Activated CD8-positive, alpha-beta memory T cell treated with anti-CD3 and anti-CD28 coated beads for 1 hour (primary cell): ENCODE measurements at places on chromosomes 5 and 9.

- no peak for DNase-seq
These were observed 8.3 kb upstream of the TIFAB start for GRCh38 chr5:135460246-135461033.

GRCh38 chr9:94865582-94866452 lies 139.3 kb downstream of the AOPEP start:
- no peak for DNase-seq

- DNase-seq = no peak
These were observed 1.3 kb upstream of the SVEP1 start for GRCh38 chr9:110580850-110581249.

DNA sequence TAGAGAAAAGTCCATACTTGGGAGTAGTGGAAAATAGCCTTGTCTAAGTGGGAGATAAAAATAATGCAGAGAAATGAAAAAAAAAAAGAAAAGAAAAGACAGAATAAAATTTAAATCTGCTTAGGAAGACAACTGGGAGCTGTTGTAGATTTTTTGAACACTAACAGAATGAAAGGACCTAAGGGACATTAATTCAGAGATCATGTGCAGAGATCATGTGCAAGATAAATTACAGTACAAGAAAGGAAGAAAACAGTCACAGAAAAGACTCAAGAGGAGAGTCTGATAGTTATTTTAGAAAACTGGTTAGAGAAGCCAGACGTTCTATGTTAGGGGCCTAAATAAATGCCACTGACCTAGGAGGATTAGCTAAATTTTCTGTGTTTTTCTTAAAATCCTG lies 1226.8 kb upstream of the NUDT12 start:
- DNase-seq = no peak

GRCh38 chr9:136992819-136993369 lies 672 bp downstream of the PAXX start:
- no peak for DNase-seq

GRCh38 chr9:126877418-126877817 lies 17.0 kb downstream of the ZBTB34 start:
- no peak for DNase-seq

DNA sequence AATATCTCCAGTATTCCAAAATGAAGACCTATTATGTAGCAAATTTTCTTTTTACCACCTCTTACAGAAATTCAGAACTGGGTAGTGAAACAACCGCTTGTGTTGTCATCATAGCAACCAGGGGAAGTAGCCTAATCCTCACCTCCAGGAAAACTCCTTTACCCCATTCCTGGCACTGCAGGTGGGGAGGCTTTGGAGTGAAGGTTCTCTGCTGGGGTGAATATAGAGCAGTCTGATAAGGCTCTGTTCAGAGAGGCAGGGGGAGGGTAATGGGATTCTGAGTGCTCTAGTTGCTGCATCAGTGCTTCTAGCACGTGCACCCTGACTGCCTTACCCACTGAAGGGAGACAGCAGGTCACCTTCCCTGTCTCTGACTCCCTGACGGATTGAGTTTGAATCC lies 116.2 kb downstream of the MAN2A1 start:
- DNase-seq = no peak

DNA sequence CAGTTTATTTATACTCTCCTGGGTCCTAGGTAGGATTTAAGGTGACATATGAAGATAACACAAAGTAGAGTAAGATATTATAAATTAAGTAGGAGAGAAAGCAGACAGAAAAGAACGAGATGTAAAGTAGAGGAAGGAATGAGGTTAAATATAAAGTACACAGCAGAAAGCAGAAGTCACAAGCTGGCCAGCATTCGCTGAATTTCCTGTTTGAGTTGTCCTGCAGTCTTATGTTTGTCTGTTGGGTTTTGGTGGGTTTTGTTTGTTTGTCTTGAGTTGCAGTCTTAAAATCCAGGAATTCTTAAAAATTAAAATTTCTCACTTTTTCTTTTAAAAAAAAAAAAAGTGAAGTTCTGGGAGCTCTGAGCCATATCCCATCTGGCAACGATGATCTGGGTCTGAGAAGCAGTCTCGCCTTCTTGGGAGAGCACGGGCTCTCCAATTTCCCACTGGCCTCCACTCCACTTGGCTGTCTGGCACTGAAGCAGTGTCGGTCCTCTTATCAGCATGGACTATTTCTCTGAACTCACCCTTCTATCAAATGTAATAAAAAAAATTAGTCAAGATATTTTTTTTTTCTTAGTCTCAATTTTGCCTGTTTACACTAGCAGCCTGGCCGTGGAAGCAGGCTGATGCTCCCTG lies 2.0 kb downstream of the S100Z start:
- no peak for DNase-seq

- DNase-seq = no peak
These were observed 71.3 kb downstream of the TMC1 start for GRCh38 chr9:72592502-72593403.

GRCh38 chr5:75885321-75885720 lies 168.1 kb upstream of the POC5 start:
- no peak for DNase-seq

- DNase-seq = no peak
These were observed 14.5 kb downstream of the CATSPER3 start for GRCh38 chr5:134982230-134982629.

- DNase-seq = no peak
These were observed 212.5 kb downstream of the CFAP90 start for GRCh38 chr5:7638456-7638855.

GRCh38 chr5:37197340-37198050 lies 51.7 kb downstream of the CPLANE1 start:
- DNase-seq = no peak

DNA sequence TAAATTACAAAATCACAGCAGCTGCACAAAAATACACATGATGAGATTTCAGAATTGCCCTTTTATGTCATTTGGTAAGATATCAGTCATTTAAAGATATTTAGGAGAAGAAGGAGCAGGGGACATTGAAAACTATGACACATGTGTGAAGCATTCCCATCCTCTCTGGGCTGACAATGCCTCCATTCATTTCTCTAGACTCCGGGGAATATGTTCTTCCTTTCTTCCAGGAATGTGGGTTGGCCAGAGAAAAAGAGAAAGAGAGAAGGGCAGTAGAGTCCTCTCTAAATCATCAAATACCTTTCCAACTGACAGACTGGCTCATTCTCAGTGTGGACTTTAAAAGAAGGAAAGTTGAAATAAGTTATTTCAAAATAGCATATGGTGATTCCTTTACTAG lies 205.6 kb upstream of the ADAMTSL1 start:
- no peak for DNase-seq

- DNase-seq = no peak
These were observed 77.3 kb downstream of the PALM2AKAP2 start for GRCh38 chr9:109857336-109857735.

DNA sequence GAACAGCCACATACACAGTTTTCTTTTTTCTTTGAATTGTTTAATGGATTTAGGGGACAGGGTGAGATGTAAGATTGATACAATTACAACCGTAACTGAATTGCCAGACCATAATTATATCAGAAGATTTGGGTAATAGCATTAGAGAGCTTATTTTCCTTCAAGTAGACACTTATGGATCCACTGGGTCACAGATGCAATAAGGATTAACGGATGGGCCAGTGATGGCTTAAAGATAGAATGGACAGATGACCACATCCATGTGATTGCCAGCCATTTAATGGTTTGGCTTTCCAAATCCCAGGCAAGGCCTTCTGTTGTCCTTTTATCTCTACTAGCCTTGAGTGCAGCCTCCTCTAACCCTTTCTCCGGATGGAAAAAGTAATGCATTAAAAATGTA lies 94.7 kb upstream of the NUDT12 start:
- DNase-seq = no peak

- DNase-seq = no peak
These were observed 103.8 kb upstream of the SMC2 start for GRCh38 chr9:103990311-103990710.

- no peak for DNase-seq
These were observed 422.6 kb downstream of the EFNA5 start for GRCh38 chr5:107248066-107248695.

- DNase-seq = no peak
These were observed 14.8 kb upstream of the PRRC2B start for GRCh38 chr9:131379056-131379455.

GRCh38 chr5:122102825-122103224 lies 24.8 kb upstream of the LOX start:
- DNase-seq = no peak

GRCh38 chr5:124444147-124444775 lies 302.2 kb downstream of the ZNF608 start:
- no peak for DNase-seq

- no peak for DNase-seq
These were observed 285.0 kb downstream of the ZSWIM6 start for GRCh38 chr5:61617039-61617438.

GRCh38 chr5:31537851-31538250 lies 5.8 kb downstream of the C5orf22 start:
- no peak for DNase-seq

- no peak for DNase-seq
These were observed 205.5 kb upstream of the TARS1 start for GRCh38 chr5:33235304-33235703.

DNA sequence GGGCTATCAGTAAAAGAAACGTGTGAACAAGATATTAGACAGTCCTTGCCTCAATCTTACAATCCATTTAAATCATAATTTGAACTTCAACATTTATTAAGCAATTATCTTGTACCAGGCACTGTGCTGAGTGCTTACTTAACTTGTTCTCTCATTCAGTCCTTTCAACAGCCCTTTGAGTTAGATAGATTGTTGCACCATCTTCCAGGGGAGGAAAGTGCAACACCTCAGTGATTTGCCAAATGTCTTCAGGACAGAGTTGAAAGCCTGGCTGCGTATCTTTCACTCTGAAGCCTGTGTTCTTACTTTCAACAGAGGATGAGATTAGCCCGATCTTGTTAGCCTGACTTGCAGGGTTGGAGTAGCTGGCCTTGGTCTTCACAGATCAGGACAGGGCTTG lies 34.2 kb upstream of the SUB1 start:
- no peak for DNase-seq

DNA sequence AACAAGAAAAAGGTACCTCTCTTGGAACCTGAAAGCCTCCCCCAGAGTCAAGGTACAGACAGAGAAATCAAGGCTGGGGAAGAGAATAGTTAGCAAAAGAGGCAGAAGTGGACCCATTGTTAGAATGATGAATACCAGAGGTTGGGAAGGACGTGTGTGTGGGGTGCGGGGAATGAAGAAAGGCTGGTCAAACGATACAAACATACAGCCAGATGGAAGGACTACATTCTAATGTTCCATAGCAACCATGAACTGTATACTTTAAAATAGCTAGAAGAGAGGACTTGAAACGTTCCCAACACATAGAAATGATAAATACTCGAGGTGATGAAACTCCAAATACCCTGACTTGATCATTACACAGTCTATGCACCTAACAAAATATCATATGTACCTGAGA lies 7.1 kb downstream of the CCDC69 start:
- no peak for DNase-seq

DNA sequence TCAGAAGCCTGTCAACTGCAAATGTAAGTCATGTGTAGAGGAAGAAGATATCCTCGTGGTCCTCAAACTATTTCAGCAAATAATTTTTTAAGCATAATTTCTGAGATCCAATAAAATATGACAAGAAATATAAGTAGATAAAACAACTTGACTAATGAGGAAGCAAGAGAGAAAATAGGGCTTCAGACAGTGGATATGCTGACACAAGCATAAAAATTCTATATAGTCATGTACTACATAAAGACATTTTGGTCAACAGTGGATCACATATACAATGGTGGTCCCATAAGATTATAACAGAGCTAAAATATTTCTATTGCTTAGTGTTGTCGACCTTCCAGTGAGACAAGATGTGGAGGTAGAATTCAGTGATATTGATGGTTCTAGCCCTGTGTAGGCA lies 42.2 kb upstream of the IZUMO3 start:
- no peak for DNase-seq

DNA sequence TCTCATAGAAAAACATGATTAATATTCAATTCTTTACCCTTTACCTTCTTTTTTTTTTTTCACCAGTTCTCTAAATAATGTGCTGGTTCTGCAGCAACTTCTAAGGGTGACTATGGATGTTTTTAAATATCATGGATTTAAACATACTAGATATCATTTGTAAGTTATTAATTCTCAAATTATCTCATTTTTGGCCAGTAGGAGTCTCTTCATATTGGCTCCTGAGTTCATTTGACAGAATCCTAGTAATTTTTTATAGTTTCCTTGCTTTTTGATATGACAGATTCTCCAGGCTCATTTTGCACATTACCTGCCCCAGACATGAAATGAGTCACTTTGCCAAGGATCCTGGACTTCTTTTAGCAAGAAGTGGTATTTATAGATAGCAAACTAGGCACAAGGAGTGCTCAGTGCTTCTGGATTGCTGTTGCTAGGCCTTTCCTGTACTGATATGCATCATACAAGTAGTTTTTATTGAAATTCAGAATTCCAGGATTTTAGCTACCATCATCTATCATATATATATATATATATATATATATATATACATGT lies 201.3 kb upstream of the IL12B start:
- no peak for DNase-seq

DNA sequence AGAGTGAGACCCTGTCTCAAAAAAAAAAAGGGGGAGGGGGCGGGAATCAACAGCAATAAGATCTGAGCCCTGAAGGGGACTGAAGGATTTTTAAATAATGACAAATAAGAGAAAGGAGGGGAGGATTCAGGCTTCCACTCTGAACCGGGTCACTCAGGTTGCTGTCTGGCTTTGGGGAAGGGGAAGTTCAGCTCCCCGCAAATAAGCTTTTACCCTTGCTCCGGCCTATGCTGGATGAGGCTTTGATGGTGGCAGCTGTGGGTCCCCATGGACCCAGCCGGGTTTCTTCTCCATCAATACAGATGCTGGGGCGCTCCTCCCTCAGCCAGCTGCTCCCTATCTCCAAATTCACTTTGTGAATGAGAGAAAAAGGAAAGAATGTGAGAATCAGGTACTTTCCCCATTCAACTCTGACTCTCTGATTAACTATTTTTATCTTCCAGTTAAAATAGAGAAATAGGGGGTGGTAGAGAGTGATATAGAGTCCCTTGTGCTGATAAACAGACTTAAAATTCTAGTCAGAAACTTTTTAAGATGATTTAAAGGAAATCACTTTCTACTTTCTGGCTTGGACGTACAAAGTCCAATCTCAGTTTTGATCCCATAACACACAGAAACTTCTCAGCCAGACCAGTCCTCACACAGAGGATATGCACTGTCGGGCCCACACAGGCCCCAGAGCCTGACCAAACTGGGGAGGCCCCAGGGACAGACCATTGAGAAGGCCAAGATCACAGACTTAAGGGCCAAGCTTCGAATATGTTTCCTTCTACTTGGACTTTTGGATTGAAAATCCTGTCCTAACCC lies 39.6 kb downstream of the C5orf15 start:
- DNase-seq = no peak
